ENCODE measurements at places on chromosomes 12 and 14. TPM values are rescaled to one million over a fixed set of nuclear protein-coding genes. Genes with fewer than 3 reads are reported as not detected.

The SLC15A4 gene
- 30.0 TPM for total RNA-seq

The LBHD2 gene
- not detected for total RNA-seq

- DNase-seq, result peak; percentile 63
These were observed 72.6 kb downstream of the NUAK1 start for GRCh38 chr12:106066051-106066705.

DNA sequence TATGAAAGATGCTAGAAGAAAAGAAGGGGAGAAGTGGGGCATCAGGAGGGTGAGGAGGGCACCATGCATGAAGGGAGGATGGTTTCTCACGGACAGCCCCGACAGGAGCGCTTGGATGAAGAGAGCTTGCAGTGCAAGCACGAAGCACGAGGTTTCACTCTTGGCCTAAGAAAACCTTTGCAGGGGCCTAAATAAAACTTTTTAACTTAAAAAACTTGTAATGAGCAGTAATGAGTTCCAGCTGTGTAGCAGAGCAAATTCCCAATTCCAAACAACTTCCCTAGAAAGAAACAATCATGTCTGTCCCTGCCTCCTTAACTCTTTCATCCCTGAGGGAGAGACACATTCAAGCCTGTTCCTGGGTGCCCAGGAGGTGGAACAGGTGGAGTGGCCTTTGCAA lies 119.5 kb downstream of the PAH start:
- no peak for DNase-seq

GRCh38 chr14:66360366-66360926 lies 125.7 kb upstream of the CCDC196 start:
- DNase-seq, result no peak

- no peak for DNase-seq
These were observed 919.9 kb upstream of the FLRT2 start for GRCh38 chr14:84610086-84610485.

GRCh38 chr12:58323676-58324075 lies 382.3 kb downstream of the ATP23 start:
- DNase-seq, result no peak

Data from dermis microvascular lymphatic vessel endothelial cell (primary cell).